ENCODE measurements at places on chromosomes 5 and 9.

DNA sequence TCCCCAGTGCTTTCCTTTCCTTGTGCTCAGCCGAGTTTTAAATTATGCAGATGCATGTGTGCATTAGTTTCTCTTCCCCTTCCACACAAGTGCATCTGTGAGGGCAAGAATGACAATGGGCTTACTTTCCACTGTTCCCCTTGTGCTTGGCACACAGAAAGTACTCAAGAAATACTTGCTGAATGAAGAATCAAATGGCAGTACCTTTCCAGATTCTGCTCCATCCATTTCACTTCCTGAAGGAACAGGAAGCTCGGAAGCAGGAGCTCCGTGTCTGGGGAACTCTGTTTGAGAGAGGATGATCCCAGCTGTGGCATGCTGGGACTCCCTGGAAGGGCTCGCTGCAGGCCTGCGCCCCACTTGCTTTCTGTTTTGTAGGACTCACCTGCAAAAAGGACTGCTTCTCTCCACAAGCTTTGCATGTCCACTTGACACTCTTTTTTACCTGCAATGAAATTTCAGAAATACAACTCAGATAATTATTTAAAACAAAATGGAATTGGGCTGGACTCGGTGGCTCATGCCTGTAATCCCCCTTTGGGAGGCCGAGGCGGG, 5.5 kb downstream of the MRNIP start:
- DNase-seq: no peak

DNA sequence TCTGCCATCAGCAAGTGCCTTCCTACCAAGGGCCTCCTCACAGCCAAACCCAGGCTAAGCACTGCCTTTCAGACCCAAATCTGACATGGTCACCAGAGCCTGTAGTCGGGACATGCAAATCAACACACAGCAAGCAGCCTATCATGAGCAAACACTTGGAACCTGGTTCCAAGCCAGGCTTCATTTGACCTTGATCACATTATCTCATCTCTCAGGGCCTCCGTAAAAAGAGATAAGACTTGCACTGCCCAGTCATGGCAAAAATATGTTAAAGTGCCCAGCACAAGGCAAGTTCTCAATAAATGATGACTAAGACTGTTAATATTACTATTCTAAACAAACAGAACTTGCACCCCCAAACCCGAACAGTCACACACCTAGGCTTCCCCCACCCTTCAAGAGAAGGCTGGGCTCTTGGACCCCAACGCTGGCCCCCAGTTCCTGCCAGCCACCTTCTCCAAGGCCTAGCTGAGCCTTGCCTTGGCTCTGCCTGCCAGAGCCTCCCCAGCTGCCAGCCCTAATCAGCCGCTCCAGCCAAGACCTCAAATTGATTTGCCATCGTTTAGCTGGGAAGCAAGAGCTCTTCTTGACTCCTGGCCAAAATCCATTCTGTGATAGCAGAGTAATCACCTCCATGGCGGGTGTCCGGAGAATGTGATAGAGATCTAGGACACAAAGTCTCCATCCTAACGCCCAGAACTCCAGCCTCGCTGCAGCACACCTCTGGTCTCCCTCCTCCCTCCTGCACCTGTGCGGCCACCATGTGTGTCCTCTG, 18.7 kb downstream of the CPLX2 start:
- no peak for DNase-seq

- DNase-seq: no peak
Measured at GRCh38 chr5:1201327-1202025, at the start of gene SLC6A19. Gene SLC6A19 (plus strand): TSS chr5:1201595. CDS start chr5:1201651, 56 bp downstream.

GRCh38 chr5:157785801-157786200, 42.3 kb downstream of the LSM11 start:
- DNase-seq: no peak

- DNase-seq: peak; percentile 43
Measured at GRCh38 chr5:18393565-18394442, 759.5 kb downstream of the TAF11L14 start.

GRCh38 chr5:149951138-149951749, 6.7 kb upstream of the PDE6A start:
- DNase-seq: no peak

- no peak for DNase-seq
Measured at GRCh38 chr5:173688703-173689102, 72.3 kb upstream of the BOD1 start.

All from frontal cortex (tissue), 4 donors.